ENCODE measurements at places on chromosomes 4 and X.

GRCh38 chr4:153520801-153521329 lies 54.7 kb downstream of the TMEM131L start:
- DNase-seq = no peak

GRCh38 chrX:68511255-68511654 lies 12.4 kb downstream of the YIPF6 start:
- peak; percentile 61 for DNase-seq

DNA sequence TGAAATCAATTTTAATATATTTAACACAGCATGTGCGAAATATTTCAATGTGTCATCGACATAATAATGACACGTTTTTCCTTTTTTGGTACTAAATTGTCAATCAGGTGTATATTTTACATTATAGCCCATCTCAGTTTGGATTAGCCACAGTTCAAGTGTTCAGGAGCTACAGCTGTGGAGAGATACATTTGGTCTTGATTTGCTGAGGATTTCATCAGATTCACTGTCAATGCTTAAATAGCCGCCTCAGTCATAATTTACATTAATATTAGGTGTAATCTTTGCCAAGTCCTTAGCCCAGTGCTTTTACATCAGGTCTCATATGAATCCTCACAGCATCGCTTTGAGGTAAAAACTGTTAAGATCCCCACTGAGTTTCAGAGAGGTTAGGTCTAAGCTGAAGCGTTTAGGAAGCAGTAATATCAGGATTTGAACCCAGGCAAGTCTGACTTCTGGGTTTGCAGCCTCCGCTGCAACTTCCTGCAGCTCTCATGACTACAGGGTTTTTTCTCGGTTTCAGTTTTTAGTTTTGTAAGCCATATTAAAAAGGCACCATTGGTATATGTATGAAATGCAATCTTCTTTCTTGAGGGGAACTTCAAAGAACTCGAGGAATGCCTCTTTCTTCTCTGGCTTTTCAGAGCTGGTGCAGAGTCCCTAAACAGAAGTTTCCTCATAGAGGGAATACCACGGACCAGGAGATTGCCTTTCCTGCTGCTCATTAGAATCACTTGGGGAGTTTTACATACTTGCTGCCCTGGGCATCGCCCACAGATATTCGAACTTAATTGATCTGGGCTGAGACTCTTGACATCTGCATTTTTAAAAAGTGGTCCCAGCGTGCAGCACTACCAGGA lies 6.4 kb downstream of the MTM1 start:
- DNase-seq = no peak

- no peak for DNase-seq
These were observed 78.8 kb upstream of the BANK1 start for GRCh38 chr4:101711590-101712260.

DNA sequence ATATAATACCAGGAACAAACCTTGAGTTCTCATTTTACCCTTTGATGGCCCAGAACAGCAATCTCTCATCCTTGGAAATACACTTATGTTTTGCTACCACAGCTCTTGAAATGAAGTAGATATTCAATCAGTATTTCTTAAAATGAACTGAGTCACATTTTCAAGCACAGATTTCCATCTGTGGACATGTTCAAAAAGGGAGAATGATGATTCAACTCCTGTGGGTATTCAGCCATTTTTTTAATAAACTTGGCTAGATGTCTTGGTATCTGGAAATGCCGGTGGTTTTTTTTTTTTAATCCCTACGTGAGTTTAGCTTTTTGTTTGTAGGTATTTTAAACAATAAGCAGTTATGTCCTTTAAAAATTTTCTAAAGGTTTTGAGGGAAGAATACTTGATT lies 64.2 kb upstream of the TRPC5OS start:
- DNase-seq = no peak

- DNase-seq = no peak
These were observed 1344.5 kb upstream of the PCDH7 start for GRCh38 chr4:29375716-29376115.

DNA sequence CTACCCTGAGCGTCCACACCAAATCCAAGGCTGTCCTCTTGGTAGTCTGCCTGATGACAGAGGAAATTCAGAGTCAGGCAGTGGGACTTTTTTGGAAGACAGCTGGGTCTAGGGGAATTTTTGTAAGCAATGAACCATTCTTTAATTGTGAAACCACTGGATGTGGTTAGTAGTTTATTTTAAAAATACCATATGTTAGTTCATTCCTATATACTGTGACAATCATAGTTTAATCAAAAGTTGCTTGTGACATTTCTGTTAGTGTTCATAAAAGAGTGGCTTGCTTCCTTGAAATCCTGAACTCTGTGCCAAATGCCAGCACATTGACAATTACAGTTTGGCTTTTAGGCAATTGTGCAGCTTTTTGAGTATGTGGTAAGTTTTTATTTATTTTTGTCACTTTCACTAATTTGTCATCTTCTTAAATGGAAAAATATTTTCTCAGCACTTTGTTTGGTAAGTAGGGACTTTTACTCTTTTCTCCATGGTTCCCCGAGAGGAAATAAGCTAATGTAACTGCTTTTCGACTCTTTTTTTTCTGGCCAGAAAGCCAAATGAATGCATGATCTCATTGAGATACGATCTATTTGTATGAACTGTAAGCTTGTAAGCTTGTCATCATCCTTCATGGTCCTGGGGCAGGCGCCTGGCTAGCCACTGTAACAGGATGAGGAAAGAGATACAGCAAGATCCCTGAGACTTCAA lies 72.6 kb upstream of the SLC4A4 start:
- DNase-seq = no peak

DNA sequence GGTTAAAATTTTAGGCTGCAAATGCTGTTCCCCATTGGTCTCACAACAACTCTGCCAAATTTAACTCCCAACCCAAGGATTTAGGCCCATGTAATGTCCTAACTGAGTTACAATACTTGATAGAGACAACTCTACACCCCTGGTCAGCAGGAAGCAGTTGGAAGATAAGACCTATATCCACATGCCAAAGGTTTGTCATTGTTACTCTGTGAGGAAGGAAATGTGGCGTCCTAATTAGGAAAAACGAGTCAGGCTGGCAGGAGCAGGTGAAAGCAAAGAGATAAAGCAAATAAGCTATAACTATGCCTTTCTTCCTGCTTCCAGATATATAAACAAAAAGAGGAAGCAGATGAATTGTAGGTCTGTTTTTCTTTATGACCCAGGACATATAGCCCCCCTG lies 69.1 kb downstream of the SPIN4 start:
- no peak for DNase-seq

GRCh38 chr4:9861561-9861960 lies 80.1 kb downstream of the DRD5 start:
- DNase-seq = no peak

- DNase-seq = no peak
These were observed 1.5 kb downstream of the MAGT1 start for GRCh38 chrX:77893713-77894112.

- no peak for DNase-seq
These were observed 18.3 kb downstream of the GAB3 start for GRCh38 chrX:154732421-154733065.
